ENCODE measurements at places on chromosomes 16 and 17. TPM values are rescaled to one million over a fixed set of nuclear protein-coding genes. Genes with fewer than 3 reads are reported as not detected.

GRCh38 chr16:72848759-72849664, 198.9 kb downstream of the ZFHX3 start:
- peak; percentile 87 for DNase-seq

Gene AOC2
- total RNA-seq = 0.36 TPM

- peak; percentile 7 for DNase-seq
Observed at GRCh38 chr16:65312071-65312470, 190.2 kb upstream of the CDH11 start.

DNA sequence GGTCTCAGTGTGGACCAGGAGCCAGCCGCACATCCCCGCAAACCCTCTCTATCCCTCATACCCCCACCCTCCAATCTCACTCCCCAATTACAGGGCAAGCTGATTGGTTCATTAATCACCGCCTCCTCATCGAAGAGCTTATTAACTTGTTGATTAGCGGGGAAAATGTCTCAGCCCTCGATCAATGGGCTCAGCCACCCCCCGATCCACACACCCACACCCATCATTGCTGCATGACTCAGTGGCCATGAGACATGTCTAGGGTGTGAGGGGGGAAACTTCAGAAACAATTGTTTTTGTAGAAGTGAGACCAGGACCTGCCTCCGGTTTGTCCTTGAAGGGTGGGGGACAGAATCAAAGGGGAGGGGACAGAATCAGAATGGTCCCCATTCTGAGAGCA, 2.5 kb upstream of the PYY start:
- no peak for DNase-seq

GRCh38 chr17:80125656-80126448, 21.1 kb downstream of the EIF4A3 start:
- peak; percentile 90 for DNase-seq

GRCh38 chr16:57367116-57367752, 5.1 kb upstream of the CX3CL1 start:
- DNase-seq = no peak

DNA sequence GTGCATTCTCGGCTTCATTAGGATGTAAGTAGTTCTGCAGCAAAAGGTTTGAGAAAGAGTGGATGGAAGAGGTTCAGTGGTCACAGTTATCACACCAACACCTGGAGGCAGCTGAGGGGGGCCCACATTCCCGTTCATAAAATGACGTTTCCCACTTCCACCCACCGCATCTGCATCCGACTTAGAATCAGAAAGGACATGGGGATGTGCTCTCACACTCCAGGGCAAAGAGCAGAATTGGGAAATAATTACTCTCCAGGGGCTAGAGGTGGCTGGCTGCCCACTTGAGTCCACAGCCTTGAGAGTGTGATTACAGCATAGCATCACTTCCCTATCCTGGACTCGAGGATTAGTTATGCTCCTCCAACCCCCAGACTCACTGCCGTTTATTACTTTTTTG, 122.0 kb downstream of the CPPED1 start:
- DNase-seq = no peak

Gene TMED6
- not detected for total RNA-seq

Gene GPR179
- not detected for total RNA-seq

DNA sequence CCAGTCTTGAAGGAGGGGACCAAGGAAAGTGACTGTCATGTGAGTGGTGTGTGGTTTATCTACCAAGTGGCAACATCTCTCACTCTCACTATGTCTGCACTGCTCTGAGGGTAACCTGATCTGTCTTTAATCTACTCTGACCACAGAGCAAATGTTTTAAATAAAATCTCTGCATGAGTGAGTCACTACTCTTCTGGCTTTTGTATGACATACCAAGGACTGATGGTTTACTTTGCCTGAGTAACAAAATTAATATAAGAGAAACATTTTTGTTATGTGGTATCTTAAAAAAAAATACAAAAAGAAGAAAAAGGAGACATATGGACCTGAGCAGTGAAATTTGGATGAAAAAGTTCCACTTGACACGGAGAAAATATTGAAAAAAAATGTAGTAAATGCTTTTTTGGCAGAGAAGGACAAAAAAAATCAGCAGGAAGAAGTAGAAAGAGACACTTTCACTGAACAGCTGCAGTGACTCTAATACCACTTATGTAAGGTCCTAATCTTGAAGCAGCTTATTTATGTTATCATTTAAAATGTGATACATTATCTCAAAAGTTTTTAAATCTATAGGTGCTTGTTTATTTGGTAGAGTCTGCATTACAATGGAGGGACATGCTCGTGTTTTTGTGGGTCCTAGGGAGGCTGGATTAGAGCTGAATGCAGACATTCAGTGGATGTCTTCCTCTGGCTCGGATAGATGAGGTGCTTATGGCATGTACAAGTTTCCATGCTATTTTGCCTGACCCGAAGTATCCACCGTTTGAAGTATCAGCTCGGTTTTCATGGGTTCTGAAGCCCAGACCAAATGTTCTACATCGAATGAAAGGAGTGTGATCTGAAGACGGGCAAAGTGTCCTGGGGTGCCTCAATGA, 240.7 kb downstream of the MAP2K6 start:
- peak; percentile 32 for DNase-seq

DNA sequence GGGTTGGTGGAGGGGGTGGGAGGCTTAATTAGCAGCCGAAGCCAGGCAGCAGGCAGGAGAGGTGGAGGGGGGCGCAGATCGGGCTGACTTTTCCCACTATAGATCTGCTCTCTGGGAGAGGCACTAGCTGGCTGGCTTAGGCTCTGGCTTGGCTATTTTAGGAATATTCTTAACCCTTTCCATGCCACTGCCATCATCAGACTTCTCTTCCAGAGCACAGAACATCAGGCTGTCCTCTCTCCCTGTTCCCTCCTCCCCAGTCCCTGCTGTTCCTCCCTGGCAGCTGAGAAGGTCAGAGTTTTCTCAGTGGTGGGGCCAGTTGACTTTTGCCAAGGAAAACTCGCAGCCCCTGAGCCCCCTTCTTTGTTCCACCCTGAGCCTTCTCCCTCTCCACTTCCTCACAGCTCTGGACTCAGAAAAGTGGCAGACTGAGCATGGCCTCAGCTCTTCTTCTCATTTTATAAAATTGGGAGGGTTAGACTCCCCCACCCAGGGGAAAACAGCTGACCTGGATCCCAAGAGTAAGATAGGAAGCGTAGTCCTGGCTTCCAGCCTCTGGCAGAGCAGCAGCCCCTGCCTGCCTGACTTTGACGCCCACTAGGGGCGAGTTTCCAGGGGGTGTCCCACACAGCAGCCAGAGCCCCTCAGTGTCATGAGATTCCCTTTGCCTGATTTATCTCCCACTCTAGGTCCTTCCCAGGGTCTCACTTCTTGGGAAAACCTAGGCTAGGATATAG, 9.9 kb upstream of the C1QL1 start:
- no peak for DNase-seq

DNA sequence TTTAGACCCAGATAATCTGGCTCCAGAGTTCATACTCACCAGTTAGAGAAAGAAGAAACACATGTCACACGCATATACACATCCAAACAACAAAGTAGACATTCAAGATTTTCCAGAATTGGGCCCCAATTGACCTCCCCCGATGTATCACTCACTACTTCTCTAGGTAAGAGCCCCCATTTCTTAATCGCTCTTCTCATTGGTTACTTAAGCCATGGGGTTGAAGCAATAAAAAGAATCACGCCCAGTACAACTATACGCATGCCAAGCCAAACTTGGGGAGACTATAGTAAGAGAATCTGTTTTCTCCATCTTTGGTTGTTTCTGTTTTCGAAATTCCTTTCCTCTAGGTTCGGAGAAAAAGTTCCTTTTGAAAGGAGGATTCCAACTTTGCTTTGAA, 565 bp downstream of the DDX52 start:
- DNase-seq = no peak

GRCh38 chr16:88298833-88299745, 83.7 kb upstream of the ZNF469 start:
- peak; percentile 34 for DNase-seq

Gene TBC1D3H
- not detected for total RNA-seq

Data from MG63 (cell line).